IPS DF 19.7 (cell line): ENCODE measurements at places on chromosomes 2 and 18.

GRCh38 chr2:99336804-99337112, 431 bp upstream of the EIF5B start:
- no peak for DNase-seq

DNA sequence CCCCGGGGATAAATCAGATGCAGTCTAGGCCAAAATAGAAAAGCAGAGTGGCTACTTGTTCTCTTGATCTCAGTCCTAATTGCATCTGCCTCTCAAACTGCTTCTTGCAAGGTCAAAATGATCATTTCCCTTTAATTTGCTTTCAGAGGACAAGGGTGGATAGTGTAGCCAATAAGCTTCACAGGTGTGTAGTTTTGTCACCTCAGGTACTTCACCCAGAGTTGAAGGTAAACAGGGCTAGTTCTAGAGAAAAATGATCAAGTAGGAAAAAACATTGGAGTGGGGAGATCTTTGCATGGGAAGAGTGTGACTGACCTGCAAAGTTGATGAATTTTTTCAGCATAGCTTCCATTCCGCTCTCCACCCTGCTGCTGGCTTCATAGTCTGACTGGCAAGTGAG, 8.7 kb downstream of the ERICH2 start:
- DNase-seq = no peak

DNA sequence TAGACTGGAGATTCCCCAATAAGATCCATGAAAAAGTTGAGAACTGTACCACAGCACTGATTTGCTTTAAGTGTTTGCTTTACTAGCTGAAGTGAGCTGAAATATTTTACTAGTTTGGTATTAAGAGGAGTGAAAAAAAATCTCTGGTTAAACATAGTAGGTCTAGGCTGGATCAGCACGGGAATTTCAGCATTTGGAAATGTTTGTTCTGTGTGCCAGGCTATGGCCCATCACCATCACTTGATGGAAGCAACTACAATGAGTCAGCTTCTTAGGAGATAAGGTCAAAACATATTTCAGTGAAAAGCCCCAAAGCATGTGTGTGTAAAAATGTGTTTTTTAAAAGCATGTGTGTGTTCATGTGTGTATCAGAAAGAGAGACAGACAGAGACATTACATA, 131.4 kb upstream of the DNMT3A start:
- DNase-seq = no peak

DNA sequence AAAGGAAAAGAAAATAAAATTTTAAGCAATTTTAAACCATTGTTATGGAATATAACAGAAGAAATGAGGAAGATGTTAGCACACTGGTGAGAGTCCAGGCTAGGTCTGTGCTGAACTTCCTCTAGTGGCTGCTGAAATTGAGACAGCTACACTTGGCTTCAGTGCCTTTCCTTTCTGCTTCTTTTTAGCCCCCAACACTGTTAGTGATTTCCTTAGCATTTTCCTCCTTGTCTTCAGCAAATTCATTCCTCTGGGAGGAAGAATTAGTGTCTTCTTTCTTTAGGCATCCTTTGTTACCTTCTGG, 47.6 kb downstream of the ITGAV start:
- DNase-seq = no peak

- DNase-seq = no peak
Measured at GRCh38 chr18:45951016-45951714, 16.0 kb downstream of the EPG5 start.

DNA sequence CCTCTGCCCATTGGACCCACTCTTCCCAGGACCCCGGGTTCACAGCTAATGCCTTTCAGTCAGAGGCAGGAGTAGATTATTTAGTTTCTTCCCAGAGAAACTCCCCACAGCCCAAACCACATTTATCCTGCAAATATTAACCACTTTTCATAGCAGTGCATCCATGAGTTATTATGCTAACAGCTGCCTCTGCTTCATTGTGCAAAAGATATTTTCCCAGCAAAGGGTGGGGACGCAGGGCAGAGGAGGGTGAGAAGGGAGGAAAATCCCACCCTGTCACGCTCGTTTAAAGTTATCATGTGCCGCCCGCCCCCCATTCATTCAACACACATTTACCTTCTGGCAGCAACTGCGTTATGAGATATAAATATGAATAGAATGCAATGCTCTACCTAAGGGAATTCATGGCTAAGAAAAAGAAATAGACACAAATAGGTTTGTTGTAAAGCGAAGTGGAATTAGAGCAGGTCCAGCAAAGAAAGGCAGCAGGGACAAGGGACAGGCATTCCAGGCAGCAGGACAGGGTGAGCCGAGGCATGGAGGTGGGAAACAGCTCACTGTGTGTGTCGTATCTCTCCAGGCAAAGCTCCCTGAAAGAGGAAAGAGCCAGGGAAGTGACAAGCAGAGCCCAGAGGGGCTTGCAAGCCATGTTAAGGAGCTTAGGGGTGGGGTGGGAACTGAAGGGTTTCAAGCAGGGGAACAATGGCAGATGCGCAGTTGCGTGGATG, 46.3 kb upstream of the LTBP1 start:
- no peak for DNase-seq

GRCh38 chr2:216017365-216017764, 4.0 kb upstream of the MREG start:
- no peak for DNase-seq

DNA sequence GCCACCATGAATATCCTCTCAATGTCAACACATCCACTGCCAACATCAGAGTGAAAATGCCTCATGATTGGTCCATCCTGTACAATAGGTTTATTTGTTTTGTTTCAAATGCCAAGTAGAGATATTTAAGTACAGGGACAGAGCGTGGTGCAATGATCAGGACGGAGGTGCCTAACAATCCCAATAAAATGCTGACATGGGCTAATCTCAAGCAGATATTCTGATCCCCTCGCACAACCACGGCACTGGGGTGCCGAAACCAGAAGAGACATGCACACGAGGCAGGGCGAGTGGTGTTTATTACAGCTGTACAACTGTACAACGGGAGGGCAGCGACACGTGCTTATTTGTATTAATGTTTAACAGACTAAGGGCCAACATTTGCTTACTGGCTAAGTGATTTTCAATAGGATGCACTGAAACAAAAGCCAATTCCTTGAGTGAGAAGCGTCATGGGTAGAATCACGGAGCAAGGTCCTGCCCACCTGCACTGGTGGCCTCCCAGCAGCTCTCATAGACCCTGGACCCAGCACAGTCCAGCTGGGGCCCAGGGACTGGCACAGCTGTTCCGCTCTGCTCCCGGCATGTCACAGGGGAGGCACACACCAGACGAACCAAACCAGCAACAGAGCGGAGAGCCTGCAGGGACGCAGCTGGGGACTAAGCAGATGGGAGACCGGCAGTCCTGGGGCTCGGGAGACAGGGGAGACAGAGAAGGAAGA, 101.4 kb downstream of the HDAC4 start:
- DNase-seq = no peak

GRCh38 chr18:50527636-50528307, 32.1 kb upstream of the MAPK4 start:
- DNase-seq = no peak

GRCh38 chr2:43100883-43101662, 125.3 kb downstream of the ZFP36L2 start:
- peak; percentile 17 for DNase-seq

- no peak for DNase-seq
Measured at GRCh38 chr2:164155558-164155957, 419.8 kb upstream of the FIGN start.

DNA sequence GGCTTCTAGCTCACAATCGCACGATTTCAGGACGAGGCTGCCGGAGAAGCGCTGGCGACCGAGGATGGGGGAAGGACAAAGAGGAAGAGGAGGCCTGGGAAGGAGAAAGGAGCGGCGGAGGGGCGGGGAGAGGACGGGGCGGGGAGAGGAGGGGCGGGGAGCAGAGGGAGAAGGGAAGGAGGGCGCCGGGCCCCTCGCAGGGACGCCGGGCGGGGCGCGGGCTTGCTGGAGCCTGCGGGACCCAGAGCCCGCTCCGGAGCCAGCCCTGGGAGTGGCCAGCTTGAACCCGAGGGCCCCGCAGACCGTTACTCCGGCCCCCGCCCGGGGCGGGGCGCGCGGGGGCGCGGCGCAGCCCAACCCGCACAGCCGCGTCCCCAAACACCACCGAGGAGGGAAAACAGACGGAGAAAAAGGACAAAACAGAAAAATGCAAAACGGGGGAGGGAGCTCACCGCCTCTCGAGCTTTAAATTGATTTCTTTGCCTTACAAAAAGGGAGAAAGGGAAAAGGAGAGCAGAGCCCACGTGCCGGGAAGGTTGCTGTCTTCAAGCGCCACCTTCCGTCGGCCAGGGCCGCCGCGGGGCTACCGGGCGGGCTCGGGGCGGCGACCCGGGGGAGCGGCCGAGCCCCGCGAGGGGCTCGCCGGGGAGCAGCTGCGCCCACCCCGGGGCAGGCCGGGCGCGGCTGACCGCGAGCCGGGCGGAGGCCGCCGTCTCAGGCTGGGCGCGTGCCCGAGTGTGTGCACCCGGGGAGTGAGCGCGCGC, 781 bp upstream of the SOX11 start:
- no peak for DNase-seq

GRCh38 chr2:132621131-132621875, 48.7 kb downstream of the LYPD1 start:
- no peak for DNase-seq

DNA sequence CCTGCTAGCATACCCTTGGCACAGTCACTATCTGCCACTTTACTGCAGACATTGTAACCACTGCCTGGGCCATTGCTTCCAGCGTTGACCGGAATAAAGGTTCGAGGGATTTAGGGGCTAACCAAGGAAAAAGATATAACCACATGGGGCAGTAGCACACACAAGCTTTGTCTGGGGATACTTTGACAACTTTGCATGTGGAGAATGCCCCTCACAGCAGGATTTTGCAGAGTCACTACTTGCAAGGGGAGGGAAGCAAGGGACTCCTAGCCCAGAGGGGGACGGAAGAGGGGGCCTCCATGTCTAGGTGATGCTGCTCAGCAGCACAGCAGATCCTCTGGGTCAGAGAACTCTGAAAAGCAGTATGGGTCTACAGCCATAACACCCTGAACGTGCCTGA, 138.7 kb downstream of the SPP2 start:
- DNase-seq = peak; percentile 40

DNA sequence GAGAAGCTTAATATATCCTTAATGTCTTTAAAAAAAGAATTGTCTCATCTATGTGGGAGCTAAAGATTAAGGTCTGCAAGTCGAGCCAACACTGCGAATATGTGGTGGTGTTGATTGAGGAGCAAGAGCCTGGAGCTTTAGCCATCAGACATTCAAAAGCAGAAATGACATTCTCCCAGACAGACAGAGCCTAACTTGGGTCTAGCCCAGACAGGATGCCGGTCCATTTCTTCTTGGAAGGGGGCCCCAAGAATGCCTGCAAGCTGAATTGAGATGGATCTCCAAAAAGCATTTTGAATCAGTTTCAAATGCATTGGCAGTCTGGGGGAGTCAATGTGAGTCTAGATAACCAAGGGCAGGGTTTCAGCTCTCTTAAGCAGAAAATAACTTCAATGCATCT, 30.1 kb upstream of the EML4 start:
- no peak for DNase-seq

DNA sequence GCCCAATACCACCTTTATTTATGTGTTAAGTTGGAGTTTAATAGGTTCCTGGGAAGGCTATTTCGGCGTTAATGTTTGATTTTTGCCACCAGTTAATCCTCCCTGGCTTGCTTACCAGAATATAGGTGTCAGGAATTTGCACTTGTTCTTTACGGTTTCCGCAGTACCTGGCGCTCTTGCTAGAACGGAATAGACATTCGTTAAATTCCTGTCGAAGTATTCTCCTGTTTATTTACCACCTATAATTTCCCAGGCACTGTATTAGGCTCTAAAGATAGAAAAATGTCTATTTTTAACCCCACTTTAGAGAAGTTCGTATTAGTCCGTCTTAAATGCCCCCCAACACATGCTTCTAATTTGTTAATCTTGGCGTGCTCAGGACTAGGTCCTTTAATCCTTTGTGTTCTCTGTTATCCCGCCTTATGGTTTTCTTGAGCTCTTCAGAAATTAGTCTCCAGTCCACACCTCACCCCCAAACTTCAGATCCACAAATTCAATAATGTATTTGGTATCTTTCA, 575 bp downstream of the CCDC150 start:
- no peak for DNase-seq

DNA sequence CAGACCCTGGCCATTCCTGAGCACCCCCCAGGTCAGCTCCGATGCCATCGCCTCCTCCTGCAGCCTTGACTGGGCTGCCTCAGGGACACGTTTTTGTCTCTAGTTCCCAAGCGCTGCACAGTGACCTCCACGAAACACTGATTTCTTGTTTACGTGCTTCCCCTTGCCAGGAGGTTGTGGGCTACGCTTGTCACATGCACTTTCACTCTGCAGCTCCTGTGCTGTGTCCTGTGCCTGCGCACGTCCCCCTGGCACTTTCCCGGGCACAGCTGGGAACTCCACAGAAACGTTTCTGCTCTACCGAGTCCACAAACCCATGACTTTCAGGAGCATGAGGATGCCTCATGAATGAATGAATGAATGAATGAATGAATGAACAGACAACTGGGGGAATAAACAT, 160.6 kb downstream of the LAMA1 start:
- no peak for DNase-seq

- DNase-seq = peak; percentile 47
Measured at GRCh38 chr2:224941960-224942359, 100.3 kb downstream of the DOCK10 start.

DNA sequence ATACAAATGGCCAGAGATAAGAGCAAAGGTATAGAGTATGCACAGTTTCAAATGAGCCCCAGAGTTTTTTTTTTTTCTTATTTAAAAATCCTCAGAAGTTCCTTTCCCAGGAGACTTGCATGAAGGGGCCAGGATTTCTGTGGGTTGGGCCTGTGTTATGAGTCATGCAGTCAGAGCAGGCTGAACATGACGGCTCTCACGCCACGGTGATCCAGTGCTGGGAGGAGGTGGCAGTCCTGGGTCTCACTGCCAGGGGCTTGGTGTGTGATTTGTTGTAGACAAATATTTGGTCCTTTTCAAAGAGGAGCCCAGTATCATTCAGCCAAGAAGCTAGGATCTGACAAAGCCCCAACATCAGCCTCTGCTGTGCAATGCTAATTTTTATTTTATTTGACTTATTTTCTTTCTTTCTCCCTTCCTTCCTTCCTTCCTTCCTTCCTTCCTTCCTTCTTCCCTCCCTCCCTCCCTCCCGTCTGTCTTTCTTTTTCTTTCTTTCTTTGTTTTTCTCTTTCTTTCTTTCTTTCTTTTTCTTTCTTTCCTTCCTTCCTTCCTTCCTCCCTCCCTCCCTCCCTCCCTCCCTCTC, 10.4 kb upstream of the KCNE4 start:
- no peak for DNase-seq

GRCh38 chr2:218244665-218245064, 16.1 kb upstream of the GPBAR1 start:
- DNase-seq = no peak
